ENCODE measurements at places on chromosomes 5 and 9. TPM values are rescaled to one million over a fixed set of nuclear protein-coding genes. Genes with fewer than 3 reads are reported as not detected.

PRDM12 gene
- total RNA-seq, result 0.32 TPM

DOCK2 gene
- 5.8 TPM for total RNA-seq

GLRA1 gene
- not detected for total RNA-seq

TRIM36 gene
- total RNA-seq, result not detected

DNM1 gene
- total RNA-seq, result 0.54 TPM

MYO10 gene
- total RNA-seq, result 24.9 TPM

ZBTB43 gene
- total RNA-seq, result 5.2 TPM

PLEKHG4B gene
- total RNA-seq, result not detected

NAA35 gene
- total RNA-seq, result 26.5 TPM

PCDHB2 gene
- 1.3 TPM for total RNA-seq

CNTFR gene
- total RNA-seq, result 0.72 TPM

ACTBL2 gene
- total RNA-seq, result 0.54 TPM

MSMP gene
- not detected for total RNA-seq

CTNNAL1 gene
- total RNA-seq, result 106 TPM

LCN1 gene
- total RNA-seq, result not detected

PLCXD3 gene
- total RNA-seq, result 20.9 TPM

PCDHA2 gene
- total RNA-seq, result not detected

HK3 gene
- 0.65 TPM for total RNA-seq

INSYN2B gene
- 15.7 TPM for total RNA-seq

PCDHGB1 gene
- total RNA-seq, result 0.81 TPM

RICTOR gene
- total RNA-seq, result 17.2 TPM

FGF18 gene
- 0.49 TPM for total RNA-seq

SLC25A2 gene
- not detected for total RNA-seq

MARCOL gene
- not detected for total RNA-seq

FOXD1 gene
- total RNA-seq, result 2.1 TPM

CDK9 gene
- total RNA-seq, result 41.8 TPM

STK32A gene
- total RNA-seq, result 0.18 TPM

DEPDC1B gene
- total RNA-seq, result 1.3 TPM

APC gene
- total RNA-seq, result 32.0 TPM

TTC16 gene
- total RNA-seq, result not detected

LRRC19 gene
- total RNA-seq, result not detected

FAT2 gene
- not detected for total RNA-seq

PAIP1 gene
- 62.1 TPM for total RNA-seq

MAMDC4 gene
- 3.6 TPM for total RNA-seq

ECSCR gene
- 28.2 TPM for total RNA-seq

NUTM2G gene
- total RNA-seq, result not detected

SH3PXD2B gene
- 32.5 TPM for total RNA-seq

JAKMIP2 gene
- total RNA-seq, result not detected

SNX30 gene
- total RNA-seq, result 9.4 TPM

DAB2 gene
- total RNA-seq, result 94.4 TPM

DMRT2 gene
- not detected for total RNA-seq

ZNF618 gene
- 4.4 TPM for total RNA-seq

CNTNAP3 gene
- total RNA-seq, result 2.6 TPM

SOWAHA gene
- not detected for total RNA-seq

CBY3 gene
- not detected for total RNA-seq

IL4 gene
- total RNA-seq, result not detected

PKD2L2 gene
- not detected for total RNA-seq

GHR gene
- 5.2 TPM for total RNA-seq

Measured in cardiac atrium fibroblast (primary cell).